Activated CD8-positive, alpha-beta memory T cell treated with anti-CD3 and anti-CD28 coated beads for 24 hours (primary cell): ENCODE measurements at places on chromosomes 4 and X.

DNA sequence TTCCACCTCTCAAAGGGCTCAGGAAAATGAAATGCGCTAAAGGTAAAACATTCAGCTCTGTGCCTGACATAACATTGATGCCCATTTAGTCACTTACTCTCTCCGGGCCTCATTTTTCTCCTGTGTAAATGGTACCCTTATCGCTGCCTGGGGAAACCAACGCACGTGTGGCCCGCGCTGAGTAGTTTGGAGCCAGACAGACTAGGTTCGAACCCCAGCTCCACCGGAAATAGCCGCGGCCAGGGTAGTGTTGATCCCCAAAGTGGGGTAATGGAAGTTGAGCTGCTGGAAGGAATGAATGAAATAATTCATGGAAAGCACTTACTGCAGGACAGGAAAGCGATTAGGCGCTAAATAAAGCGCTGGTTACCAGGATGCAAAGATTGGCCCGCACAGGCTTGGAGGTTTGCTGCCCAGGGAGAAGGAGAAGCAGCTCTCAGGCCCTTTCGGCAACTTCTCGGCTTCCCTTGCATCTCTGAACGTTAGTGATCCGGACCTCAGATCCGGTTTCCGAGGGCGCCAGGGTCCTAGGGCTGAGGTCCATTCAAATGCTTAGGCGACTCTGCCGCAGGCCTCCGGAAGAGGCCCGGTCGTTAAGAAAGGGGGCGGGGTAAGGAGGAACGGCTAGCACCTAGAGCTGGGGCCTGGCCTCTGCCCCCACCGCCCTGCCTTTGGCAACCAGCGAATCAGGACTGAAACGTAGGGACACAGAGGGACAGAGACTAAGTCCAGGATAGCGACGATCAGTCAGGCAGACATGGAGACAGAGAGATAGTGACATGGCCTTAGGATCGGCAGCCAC lies 13.3 kb downstream of the NKX3-2 start:
- DNase-seq, result no peak

GRCh38 chrX:151852294-151852693 lies 60.4 kb upstream of the MAGEA4 start:
- no peak for DNase-seq

GRCh38 chr4:107519053-107519452 lies 201.0 kb downstream of the PAPSS1 start:
- no peak for DNase-seq

- DNase-seq, result no peak
These were observed 960 bp upstream of the IL1RAPL1 start for GRCh38 chrX:28586286-28586685.

DNA sequence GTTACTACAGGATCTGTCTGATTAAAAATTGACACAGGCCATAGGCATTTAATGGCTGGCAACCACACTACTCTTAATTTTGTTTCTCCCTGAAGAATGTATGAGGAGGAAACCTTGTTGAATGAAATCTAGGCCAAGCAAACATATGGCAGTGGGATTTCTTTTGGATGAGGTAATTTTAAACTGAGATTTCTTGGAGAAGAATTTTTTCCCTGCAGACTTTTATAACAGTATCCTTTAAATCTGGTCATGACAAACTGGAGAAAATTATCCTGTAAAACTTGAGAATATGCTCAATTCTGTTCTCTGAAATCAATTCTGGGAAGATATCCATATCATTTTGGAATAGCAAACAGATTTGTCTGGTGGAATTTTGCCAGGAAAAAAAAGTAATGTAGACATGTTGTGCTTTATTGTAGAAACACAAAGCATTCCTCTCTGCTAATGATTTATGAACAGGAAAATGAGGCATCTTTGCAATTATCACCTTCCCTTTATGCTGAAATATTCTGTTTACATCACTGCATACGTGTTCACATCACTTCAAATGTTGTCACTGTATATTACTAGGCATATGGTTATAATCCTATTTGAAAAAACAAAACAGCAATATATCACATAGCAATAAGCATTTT lies 108.3 kb upstream of the ARSJ start:
- DNase-seq, result no peak

DNA sequence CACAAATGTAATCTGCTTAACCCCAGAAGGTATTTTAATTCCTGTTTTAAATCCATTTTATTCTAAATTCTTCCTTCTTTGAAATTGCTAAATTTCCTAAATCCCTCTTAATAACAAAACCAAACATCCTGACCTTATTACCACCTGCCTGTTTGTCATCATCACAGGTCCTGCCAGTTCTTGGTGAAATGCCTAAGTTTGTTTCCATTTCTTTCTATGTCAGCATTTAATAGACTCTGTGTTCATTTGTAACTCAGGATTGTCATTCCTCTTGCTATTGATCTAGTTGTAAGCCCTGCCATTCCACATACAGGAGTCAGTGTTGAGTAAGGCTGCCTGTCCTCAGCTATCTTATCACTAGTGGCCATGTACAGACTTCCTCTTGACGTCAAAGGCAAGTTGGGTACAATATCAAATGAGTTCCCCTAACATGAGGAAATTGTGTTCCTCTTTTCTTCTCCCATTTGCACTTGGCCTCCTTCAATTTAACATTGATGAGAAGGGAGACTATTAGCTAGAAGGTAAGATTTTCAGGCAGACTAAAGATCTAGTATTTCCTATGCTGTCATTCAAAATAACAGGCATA lies 440.1 kb downstream of the AFF2 start:
- DNase-seq, result no peak

DNA sequence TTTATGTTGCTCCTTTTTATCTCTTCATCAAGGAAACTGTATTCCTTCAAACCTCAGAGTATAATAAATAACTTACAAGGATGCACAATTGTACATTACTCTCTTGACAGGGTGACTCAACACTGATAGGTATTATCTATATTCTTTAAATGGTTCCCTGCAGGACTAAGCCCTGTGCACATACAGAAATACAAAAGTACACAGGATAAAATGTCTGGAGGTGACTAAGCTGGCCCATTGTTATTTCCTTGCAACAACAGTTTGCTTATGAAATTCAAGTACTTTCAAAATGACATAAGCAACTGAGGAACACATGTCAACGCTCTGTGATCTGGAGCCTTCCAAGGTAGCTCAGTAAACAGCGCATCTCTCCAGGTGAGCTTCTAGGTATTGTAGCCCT lies 83.8 kb upstream of the RPL34 start:
- no peak for DNase-seq

DNA sequence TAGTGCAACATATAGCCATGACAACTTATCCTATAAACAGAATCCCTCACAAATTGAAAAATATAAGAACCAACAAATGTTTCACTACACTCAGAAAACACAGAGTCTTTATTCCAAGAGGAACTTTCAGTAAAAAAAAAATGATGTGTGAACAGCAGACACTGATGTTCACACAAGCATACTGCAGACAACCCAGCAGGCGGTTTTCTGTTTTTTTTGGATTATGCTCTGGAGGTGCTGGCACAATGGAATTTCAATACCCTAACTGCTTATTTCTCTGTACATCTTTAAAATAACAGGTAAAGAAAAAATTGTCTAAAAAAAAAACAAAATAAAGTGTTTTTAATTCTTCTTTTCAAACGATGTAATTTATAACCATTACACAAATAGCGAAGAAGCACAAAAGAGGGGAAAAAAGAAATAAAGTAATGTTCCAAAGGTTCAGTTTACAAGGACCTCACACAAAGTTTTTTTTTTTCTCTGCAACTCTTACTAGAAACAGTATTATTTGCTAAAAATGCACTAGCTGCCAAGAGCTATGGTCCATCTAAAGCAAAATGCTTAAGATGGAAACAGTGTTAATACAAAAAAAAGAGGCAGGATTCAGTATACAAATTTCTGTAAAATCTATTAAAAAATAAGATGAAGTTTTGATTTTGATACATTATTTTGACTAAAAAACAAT lies 55.3 kb downstream of the ANAPC10 start:
- no peak for DNase-seq

DNA sequence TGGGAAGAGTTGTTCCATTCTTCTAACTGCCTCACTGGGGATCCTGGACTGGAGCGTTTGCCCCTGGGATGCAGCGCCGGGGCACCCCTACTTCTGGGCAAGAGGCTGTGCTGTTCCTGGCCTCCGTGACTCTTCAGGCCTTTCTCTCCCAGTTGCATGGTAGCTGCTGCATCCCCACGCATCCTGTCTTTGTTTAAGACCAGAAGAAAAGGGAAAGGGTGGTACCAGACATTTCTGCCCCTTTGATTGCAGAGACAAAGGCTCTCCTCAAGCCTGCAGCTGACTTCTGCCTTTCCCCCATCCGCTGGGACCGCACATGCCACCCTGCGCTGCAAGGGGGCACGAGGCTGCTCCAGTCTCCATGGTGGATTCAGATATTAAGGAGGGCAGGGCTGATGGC lies 70.4 kb downstream of the SHROOM2 start:
- DNase-seq, result no peak

- no peak for DNase-seq
These were observed 209.8 kb downstream of the RTL9 start for GRCh38 chrX:110568441-110568840.

GRCh38 chr4:159103384-159103990 lies 608 bp downstream of the RAPGEF2 start:
- peak; percentile 76 for DNase-seq

GRCh38 chr4:112266823-112267222 lies 18.9 kb downstream of the TIFA start:
- no peak for DNase-seq

DNA sequence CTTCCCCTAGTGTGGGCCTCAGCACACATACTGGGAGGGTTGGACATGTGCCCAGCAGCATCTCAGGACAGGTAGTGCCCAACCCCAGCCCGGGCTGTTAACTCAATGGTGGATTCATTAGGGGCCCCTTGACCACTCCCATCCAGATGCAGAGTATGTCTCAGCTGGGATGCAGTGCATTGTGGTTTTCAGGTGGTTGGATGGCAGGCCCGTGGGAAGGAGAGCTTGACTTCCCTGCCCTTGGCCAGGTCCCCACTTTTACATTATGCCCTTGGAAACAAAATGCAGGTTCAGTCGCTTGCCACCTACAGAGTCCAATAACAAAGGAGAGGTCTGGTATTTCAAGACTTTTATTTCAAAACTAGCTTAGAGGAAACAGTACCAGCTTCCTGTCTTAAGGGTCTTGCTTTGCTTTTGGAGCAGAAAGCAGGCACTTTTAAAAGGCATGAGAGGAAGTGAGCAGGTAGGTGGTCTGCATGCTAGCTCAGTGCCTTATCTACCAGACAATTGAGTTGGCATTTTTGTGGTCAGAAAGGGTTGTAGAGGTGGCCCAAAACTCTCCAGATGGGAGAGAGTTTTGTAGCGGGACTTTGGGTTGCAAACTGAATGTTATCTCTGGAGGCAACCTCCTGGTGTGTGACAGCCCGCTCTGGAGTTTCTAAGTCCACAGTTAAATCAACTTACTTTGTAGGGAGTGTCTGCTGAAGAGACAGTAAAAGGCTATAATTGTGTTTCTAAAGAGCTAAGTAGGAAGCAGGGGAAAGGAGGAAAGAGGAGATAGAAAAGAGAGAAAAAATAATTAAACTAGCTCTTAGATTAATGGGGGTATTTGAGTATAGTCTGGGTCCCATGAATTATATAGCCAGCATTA lies 171.0 kb downstream of the GALNTL6 start:
- no peak for DNase-seq

DNA sequence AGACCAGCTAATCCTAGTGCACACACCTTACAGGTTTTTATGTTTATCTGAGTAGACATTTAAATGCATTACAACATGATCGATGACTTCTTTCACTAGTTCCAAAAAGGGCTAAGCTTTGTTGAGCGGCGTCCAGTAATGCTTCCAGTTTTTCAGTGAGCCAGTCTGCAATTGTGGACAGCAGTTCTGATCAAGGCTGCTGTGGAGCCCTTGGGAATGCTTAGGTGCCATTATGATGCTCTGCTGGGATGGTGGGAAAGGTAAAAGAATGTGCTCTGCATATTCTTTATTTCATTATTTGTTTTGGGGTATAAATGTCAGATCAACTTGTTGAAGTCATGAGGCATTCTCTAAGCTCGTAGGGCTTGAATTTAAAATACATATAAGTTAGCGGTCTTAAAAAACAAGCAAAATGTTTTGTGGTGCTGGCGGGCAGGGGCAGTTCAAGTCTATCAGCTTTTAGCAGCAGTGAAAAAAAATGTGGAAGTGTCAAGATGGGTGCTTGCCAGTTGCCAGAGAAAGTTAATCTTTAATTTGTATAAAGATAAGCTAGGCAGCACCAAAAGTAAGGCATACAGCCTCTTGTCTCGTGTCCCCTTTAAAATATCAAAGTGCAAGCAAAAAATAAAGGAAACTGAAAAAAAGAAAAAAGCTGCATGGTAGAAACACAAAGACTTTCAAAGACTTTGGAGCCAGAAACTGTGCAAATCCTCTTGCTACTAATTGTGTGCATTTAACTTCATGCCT lies 5.8 kb downstream of the MID1IP1 start:
- no peak for DNase-seq

- DNase-seq, result no peak
These were observed 66.8 kb upstream of the ANK2 start for GRCh38 chr4:112982680-112983079.
